ENCODE measurements at places on chromosomes 1 and 21.
A peak's percentile ranks its signal among the peaks of the same experiment; 100 is the strongest.

GRCh38 chr1:54340878-54341277 lies 65.3 kb downstream of the SSBP3 start:
- DNase-seq = no peak

DNA sequence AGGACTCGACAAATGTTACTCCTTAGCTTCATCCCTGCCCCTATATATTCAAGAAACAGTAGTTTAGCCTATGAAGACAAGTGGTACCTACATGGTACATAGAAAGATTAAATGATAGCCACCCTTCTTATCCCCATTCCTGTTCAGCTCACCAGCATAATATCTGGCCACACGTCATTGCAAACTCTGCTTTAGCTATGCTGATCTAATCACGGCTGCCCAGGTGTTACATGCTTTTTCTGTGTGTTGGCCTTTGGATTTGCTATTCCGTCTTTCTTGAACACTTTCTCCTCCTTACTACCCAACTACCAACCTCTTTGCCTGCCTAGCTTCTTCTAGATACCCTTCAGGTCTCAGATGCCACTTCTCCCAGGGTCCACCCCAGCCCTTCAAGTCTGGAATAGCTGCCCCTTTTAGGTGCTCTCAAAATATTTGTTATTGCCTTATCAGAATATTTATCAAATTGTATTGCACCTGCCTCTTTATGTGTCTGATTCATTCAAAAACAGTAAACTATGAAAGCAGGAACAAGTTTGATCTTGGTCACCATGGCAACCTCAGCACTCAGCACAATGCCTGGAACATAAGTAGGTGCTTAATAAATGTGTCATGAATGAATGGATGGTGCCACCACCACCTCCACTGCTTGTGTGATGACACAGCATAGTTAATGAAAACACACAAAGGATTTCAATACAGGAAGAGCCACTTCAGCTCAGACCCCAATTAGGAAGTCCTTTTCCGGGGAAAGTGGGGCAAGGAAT lies 11.4 kb upstream of the DNASE2B start:
- DNase-seq = peak; percentile 53

DNA sequence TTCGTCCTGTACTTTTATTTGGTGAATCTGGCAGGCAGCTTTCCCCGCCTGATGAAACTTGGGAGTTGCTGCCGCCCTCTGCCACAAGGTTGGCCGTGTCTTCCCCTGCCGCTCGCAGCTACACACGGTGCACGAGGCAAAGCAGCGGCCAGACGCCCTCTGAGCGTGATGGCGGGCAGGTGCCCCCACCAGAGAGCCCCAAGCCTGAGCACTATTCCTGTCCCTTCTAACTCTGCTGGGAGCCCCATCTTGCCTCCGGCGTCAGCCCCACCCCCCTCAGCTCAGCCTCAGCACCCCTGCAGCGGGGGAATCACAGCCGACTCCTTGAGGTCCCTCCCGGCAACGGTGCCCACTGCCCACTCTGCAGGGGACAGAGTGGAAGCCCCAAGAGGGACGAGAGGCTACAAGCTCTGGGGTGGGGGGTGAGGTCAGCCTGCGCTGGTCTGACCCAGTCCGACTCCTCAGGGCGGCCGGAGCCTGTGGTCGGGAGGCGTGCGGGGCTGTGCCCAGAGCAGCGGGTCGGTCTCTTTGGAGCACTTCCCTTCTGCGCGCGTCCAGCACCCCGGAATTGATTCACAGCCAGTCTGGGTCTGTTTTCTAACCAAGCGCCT lies 41.3 kb downstream of the RIPK4 start:
- DNase-seq = no peak

- no peak for DNase-seq
Observed at GRCh38 chr1:34946211-34946610, 16.8 kb upstream of the DLGAP3 start.

GRCh38 chr1:93842750-93843500 lies 36.1 kb downstream of the DNTTIP2 start:
- DNase-seq = peak; percentile 55

GRCh38 chr1:62210960-62211359 lies 16.3 kb downstream of the L1TD1 start:
- peak; percentile 54 for DNase-seq

DNA sequence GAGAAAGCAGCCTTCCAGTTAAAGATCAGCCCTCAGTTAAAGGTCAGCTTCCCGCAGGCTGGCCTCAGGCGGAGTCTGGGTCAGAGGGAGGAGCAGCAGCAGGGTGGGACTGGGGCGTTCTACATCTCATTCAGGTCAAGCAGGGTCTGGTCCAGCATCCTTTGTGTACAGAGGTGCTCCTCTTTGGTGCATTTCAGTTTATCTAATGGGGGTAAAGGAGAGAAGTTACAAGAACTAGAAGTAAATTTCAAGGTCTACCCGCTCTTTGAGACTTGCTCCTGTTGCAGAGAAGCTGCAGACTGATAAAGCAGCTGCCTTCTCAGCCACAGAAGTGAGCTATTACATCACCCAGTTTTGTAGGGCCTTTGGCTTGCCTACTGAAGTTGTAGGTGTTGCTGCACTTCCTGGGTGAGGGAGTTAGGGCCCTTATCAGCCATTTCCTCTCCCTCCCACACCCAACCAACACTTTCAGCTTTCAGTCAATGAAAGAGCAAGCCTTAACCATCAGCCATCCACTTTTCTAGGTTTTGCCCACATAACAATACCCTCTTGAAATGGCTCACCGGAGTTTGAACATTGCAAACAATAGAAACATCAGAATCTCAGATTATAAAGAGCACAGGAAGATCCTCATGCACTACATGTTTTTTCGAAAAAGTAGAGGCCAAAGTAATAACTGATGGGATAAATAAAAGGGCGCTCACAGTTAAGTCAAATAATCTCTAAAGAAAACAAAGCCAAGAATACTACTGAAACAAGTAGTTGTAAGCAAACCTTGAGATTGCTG lies 2.8 kb upstream of the NUP210L start:
- no peak for DNase-seq

GRCh38 chr1:31773861-31774260 lies 9.7 kb upstream of the ADGRB2 start:
- no peak for DNase-seq

- no peak for DNase-seq
Observed at GRCh38 chr1:15685820-15686219, 1.7 kb downstream of the PLEKHM2 start.

GRCh38 chr1:87956072-87956471 lies 627.4 kb downstream of the LMO4 start:
- DNase-seq = peak; percentile 98

DNA sequence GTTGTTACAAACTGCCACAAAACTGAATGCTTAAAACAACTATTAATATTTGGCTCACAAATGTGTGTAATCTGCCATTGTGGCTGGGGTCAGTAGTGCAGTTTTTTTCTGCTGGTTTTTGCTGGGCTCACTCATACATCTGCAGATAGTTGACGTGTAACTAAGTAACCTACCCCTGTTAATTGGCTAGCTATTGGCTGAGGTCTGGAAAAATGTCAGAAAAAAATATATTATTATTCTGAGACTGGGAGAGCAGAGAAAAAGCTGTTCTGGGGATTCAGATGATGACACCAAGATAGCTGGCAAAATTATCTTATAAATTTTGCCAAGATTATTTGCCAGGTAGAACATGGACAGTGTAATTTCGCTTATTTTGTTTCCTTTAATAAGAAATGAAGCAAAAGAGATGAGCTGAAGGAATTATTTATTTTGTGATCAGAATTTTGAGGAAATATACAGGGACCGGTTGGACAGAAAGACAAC lies 616.1 kb upstream of the ADAMTS5 start:
- DNase-seq = peak; percentile 39

DNA sequence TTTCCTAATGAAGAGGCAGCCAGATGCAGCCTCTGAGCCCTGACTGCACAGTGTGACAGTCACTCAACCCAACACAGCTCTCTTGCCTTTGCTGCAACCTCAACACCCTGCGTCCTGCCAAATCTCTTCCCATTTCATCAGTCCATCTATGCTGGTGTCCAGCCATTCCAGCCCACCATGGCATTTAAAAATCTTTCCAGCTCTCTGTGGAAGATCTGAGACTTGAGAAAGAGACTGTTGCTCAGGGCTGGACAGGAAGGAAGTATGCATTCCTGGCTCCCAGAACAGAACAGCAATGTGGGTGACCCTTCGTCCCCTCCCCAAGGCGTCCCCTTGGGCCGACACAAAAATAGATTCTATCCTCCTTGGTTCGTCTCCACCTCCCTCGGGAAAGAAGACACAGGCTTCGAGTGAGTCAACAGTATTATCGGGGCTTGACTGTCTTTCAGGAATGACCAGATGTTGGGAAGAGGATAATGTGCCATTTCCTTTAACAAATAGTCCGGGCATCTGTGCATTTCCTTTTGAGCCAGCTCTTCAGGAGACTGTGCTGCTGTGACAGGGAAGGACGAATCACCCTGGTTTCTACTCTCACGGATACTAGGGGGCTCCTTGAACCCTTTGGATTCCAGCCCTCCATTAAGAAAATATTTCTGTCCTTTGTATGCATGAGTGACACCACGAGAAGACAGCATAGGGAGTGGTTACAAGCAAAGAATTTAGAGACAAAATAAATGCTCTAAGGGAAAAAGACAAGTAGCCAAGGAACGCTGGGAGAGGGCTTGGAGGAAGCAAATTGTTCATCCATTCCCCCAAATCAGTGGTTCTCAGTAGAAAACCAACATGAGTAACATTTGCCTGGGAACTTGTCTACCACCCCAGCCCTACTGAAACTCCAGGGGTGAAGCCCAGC lies 111.4 kb upstream of the CDC42BPA start:
- DNase-seq = peak; percentile 75

DNA sequence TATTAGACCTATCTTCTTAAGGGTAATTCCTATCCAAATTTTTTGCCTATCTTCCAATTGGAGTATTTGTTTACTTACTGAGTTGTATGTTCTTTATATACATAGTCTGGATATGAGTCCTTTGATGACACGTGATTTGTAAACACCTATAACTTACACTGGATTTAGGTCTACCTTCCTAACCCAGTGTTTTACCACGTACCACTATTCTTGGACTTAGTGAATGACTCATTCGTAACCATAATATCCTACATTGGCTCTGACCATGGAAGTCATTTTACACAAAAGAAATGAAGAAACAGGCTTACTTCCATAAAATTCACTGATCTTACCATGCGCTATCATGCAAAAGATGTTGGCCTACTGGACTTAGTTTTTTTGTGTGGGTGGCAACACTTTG lies 23.9 kb upstream of the ZZZ3 start:
- peak; percentile 42 for DNase-seq

GRCh38 chr1:14415396-14415795 lies 183.1 kb upstream of the KAZN start:
- DNase-seq = no peak

DNA sequence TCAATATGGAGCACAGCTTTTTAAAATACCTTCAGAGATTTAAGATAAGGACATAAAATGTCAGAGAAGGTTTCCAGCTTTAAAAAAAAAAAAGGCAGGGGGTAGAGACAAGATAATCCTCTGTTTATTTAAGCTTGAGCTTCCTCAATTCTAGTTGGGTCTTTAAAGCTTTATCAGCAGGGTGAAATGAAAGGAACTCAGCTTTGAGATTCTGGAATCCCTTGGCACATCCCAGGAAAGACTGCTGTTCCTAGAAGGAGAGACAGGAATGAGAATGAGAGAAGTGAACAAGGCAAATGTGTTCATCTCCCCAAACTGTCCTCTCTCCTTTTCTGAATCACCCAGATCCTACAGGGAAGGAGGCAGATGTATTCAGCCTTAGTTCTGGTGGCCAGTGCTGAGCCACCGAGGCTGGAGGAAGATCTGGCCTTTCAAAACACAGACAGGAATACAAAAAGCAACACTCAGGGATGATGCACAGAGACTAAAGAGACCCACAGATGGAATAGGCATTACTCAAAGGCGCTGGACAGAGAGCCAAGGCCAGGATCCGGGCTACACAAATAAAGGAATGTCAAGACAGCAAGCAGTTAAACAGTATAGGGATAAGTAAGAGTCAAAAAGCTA lies 385.8 kb upstream of the DUSP10 start:
- DNase-seq = no peak

GRCh38 chr1:47622776-47623556 lies 185.1 kb downstream of the FOXD2 start:
- DNase-seq = no peak

DNA sequence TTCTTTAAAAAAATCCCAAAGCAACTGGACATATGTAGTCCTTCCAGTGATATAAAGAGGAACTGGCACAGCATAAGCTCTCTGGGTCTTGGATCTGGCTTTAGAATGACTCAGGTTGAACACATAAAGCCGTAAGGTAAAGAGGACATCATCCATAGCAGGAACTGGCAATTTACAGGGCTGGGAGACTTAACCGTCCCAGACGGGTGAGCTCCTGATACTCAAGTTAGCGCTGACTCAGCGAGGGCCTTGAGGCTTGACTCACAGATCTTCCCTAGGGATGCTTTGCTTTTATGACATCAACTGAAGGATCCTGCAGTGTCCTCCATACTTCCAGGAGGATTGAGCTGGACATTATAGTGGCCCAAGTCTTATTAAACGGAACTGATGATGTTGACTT lies 154.1 kb downstream of the CLIC6 start:
- no peak for DNase-seq

DNA sequence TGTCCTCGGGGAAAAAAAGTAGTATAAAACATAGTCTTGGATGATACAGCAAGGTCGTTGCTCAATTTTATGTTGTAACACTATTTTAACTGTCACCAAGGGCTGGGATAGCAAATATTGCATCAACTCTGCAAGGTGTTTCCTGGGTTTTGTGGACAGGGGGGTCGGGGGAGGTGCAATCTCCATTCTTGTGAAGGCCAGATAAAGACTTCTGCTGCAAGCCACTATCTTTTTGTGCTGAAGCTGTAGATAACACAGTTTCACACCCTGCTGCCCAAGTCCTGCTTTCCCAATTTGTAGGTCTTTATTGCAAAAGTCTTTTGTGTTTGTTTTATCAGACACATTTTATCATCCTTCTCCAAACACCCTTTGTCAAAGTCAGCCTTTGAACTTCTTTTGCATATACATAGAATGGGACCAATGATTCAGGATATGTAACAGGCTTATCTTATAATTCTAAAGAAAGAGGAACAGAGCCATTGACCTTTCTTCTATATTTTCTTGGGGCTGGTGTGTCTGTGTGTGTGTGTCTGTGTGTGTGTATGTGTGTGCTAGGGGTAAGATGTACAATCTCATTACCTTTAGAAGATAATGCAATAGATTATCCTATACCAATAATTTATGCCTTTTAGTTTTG lies 140.6 kb downstream of the RUNX1 start:
- no peak for DNase-seq

- DNase-seq = no peak
Observed at GRCh38 chr1:167423684-167424619, 94.4 kb downstream of the CD247 start.

- no peak for DNase-seq
Observed at GRCh38 chr1:9008236-9008635, 18.0 kb downstream of the SLC2A7 start.

DNA sequence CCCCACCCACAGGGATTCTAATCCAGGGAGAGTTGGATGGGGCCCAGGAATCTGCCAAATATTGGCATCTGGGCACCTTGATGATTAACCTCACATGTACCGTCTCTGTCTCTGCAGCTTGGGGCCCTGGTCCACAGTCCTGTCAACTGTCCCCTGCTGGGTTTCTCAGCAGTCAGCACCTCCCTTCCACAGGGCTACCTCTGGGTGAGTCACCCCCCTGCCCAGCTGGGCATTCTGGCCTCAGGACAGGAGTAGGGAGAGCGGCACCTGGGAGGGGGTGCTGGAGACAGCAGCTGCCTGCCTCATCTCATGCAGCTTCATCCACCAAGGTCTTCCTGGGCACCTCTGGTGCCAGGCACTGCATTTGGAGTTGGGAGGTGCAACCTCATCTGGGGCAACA lies 100.6 kb upstream of the ACTL8 start:
- peak; percentile 62 for DNase-seq

Data from M059J (cell line).